ENCODE measurements at places on chromosomes 7 and 10.

GRCh38 chr10:125159932-125160855, at the start of gene CTBP2:
Gene CTBP2 (minus strand): TSS chr10:125160563.
- peak; percentile 72 for DNase-seq

DNA sequence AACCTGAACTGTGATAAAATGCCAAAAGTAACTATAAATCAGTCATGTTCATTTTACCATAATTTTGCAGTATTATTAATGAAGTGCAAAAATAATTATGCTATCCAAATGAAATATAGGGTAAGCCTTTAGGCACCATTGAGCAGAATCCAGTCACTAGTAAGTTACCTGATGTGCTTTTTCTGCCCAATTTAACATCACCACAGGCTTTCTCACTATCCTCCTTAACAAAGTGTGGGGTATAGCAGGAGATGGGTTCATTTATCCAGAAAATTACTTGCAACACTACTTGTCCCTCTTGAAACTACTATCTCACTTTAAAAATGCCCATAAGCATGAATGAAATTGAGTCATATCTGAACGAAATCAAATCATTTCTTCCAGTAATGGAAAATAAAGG, 211.0 kb downstream of the SEMA3A start:
- DNase-seq = no peak

- DNase-seq = no peak
Observed at GRCh38 chr10:43278216-43278615, 11.4 kb upstream of the RASGEF1A start.

GRCh38 chr7:16644636-16645592, 640 bp downstream of the ANKMY2 start:
- peak; percentile 89 for DNase-seq

GRCh38 chr7:7883394-7883793, 85.2 kb upstream of the GLCCI1 start:
- DNase-seq = no peak

- DNase-seq = no peak
Observed at GRCh38 chr10:132748545-132749370, 37.2 kb downstream of the NKX6-2 start.

GRCh38 chr7:70063371-70063770, 465.1 kb downstream of the AUTS2 start:
- no peak for DNase-seq

GRCh38 chr10:126092366-126093215, 196.2 kb downstream of the FANK1 start:
- DNase-seq = no peak

DNA sequence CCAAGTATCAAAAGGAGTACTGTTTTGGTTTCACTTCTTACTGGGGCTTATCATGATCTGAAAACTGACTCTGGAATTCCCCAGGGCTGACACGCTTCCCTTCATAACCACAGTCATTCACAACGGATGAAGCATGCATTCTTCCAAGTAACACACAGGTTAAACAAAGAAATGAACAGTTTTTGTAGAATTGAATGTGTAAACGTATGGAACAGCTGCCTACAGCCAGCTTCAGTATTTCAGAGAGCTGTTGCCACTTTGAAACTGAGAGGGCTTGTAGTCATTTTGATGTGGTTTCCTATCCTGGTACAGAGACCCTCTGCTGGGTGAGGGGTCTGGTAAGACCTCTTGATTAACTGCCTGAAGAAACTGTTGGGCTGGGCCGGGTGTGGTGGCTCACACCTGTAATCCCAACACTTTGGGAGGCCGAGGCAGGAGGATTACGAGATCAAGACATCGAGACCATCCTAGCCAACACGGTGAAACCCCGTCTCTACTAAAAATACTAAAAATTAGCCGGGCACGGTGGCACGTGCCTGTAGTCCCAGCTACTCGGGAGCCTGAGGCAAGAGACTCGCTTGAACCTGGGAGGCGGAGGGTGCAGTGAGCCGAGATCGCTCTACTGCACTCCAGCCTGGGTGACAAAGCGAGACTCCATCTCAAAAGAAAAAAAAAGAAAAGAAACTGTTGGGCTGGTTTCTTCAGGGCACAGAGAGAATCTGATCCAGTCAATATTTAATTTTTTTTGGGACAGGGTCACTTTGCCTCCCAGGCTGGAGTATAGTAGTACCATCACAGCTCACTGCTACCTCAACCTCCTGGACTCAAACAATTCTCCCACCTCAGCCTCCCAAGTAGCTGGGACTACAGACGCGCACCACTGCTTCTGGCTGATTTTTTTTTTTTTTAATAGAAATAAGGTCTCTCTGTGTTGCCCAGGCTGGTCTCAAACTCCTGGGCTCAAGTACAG, 4.7 kb downstream of the NFE2L3 start:
- DNase-seq = no peak

DNA sequence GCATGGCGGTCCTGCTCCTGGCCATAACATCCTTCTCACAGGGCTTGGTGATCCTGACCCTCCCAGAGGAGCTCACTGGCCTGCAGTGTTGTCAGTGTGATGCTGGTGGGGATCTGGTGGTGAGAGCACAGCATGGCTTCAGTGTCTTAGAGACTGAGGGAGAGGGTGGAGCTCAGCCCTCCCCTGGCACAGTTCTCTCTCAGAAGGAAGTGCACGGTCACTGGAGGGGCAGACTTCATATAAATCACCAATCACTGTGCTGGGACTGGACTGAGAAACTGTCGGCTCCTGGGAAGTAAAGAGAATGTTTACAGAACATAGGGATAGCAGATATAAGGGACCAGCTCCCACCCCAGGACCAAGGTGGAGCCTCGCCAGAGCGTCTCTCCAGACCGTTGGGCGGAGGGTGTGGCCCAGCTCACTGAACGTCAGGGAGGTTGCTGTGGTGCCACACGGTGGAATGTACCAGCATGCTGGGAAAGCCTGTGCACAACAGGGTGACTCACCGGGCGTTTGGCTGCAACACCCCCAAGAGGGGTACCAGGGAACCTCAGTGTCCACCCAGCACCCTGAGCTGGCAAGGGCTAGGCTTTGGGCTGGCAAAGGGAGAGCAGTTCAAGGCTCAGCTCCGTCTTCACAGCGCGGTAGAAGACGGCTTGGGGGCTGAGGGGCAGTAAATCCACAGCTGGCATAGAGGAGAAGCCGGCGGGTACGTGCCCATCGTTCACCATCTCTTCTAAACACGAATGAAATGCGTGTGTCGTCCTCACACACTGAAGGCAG, 8.8 kb upstream of the GET4 start:
- DNase-seq = no peak

DNA sequence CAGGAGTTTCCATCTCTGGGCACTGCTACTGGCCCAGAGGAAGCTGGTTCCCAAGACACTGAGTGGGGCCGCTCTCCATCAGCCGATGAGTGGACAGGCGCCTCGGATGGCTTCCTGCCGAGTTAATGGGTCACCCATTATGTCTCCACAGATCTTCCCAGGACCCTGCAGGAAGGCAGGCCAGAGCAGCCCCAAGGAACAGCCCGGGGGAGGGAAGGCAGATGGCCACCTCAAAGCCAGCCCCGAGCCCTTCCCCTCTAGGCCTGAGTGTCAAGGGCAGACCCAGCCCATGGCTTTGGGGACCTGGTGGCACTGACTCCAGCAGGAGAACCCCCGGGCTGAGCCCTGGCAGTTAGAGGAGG, 3.4 kb upstream of the LFNG start:
- DNase-seq = no peak

GRCh38 chr10:132677473-132678227, 108.3 kb downstream of the NKX6-2 start:
- DNase-seq = no peak

DNA sequence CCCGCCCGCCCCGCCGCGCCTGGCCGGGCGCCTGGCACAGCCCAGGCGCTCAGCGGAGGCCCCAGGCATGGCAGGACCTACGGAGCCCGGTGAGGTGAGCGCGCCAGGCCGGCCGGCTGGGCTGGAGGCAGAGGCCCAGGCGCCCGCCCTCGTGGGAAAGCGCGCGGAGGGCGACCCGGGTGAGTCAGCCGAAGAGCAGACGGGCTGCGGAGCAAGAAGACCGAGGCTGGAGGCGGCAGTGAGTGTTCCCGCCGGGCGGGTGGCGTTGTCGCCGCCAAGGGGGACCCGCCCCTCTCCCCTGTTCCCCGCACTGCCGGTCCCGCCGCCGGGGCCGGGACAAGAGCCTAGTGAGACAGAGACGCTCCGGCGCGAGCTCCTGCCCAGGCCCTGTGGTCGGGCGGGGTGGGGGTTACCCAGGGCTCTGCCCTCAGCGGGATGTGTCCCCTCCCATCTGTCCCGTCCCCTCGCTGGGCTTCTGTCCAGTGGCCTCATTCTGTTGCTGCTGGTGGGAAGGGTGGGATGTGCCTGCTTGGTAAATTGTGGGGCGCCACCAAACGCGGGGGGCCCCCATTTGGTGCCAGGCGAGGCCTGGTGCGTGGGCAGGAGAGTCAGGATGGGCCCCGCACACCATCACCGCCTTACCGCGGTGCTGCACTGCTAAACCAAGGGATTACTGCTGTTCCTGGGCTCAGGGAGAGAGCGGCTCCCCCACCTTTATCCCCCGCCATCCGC, 17.0 kb upstream of the NODAL start:
- no peak for DNase-seq

DNA sequence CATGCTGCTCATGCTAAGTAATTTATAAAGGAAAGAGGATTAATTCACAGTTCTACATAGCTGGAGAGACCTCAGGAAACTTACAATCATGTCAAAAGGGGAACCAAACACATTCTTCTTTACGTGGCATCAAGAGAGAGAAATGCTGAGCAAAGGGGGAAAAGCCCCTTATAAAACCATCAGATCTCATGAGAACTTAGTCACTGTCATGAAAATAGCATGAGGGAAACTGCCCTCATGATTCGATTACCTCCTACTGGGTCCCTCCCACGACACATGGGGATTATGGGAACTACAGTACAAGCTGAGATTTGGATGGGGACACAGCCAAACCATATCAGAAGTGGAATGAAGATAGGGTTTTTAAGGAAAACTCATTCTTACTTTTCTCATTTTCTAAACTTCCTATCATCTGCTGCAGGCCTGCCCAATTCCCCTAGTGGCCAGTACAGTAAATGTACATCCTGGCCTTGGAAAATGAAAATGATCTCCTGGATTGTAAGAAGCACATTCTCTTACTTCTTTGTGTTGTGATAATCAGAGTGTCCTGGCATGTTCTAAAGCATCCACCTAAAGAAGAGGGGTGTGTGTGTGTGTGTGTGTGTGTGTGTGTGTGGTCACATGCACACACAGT, 421.5 kb downstream of the LRMDA start:
- no peak for DNase-seq

Data from erythroblast (primary cell).